Inflammatory macrophage treated with lipopolysaccharide for 1 hour (primary cell): ENCODE measurements at places on chromosomes 6 and 20.

GRCh38 chr6:65199121-65199520 is 507.9 kb downstream of the EYS start:
- DNase-seq: no peak

- DNase-seq: no peak
Measured at GRCh38 chr6:121201105-121201504, 133.2 kb downstream of the TBC1D32 start.

- no peak for DNase-seq
Measured at GRCh38 chr6:170270984-170271593, 19.8 kb downstream of the DLL1 start.

GRCh38 chr6:44072452-44072958 is 54.7 kb downstream of the MRPL14 start:
- DNase-seq: no peak

DNA sequence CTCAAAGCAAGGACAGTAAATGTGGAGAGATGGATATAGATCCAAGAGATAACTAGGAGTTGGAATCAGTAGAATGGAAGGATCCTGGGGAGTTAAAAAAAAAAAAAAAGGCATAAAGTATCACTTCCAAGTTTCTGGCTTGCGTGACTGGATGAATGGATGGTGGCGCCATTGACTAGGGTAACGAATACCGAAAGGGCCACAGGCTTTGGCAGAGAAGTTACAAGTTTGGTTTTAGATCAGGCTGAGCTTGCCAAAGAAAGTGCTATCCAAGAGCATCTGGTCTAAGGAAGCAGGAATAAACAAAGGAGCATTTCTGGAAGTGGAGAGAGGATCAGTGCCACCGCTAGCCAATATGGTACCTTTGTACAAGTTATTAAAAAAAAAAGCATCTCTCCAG is 17.5 kb downstream of the L3MBTL1 start:
- DNase-seq: no peak

- no peak for DNase-seq
Measured at GRCh38 chr6:128511506-128511905, 8.9 kb downstream of the PTPRK start.

DNA sequence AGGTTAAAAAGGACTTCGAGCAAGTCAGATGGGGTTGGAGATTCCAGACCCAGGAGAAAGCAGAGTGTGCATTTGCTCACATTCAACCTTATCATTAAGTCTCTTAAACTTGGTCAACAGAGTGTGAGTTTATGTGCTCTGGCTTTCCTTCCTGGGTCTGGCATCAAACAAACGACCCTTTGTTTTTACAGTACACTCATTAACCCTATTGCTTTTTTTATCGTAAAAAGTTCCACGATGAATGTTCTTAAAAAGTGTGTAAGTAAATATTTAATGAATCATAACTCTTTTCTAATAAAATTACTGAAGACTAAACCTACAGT is 2.5 kb downstream of the FYN start:
- DNase-seq: no peak

- DNase-seq: no peak
Measured at GRCh38 chr20:10014431-10014830, 20.4 kb upstream of the ANKEF1 start.

GRCh38 chr6:5190507-5190906 is 70.2 kb downstream of the LYRM4 start:
- DNase-seq: peak; percentile 82

- no peak for DNase-seq
Measured at GRCh38 chr6:140774080-140774505, 1358.6 kb upstream of the GJE1 start.
